Pancreas (tissue), 10 donors: ENCODE measurements at places on chromosomes 3 and 15. TPM values are rescaled to one million over a fixed set of nuclear protein-coding genes. Genes with fewer than 3 reads are reported as not detected.

DNA sequence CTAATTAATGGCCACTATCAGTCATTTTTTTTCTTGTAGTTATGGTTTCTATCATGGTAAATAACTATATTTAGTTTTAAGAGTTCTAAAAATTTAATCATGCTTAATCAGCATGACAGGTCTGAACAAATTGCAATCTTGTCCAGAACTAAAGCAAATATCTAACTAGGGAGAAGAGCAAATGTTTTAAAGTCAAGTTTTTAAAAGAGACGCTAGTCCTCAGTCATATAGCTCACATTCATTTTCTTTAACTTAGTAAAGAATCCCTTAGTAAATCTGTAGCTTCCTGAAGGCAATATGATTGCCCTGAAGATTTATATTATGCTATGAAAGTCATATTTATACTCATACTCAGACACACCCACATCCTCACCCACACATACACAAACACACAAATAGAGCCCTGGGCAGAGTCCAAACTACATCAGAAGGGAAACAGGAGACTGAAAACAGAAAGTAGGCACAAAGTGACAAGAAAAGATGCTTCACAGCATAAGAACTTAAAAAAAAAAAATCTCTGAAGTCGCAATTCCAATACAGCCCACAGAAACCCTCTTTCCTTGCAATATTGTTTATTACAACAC lies 1149.1 kb downstream of the SI start:
- DNase-seq = no peak

DNA sequence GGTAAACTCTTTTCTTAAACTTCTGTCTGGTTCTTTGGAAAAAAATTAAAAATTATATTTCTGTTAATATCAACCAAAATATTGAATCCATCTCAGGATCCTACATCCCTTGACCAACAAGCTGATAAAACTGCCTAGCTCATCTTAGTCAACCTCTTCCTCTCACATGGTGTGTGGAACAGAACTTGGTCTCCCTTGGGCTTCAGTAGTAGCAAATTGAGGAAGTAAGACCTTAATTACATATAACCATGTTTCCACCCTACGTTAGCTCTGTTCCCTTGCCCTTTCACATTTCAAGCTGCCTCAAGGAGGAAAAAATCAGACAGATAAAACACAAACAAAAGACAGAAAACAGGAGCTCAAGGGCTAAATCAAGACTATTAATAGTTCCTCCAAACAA lies 116.4 kb downstream of the GREM1 start:
- DNase-seq = no peak

- DNase-seq = no peak
Measured at GRCh38 chr3:114093596-114093995, 37.1 kb downstream of the QTRT2 start.

DNA sequence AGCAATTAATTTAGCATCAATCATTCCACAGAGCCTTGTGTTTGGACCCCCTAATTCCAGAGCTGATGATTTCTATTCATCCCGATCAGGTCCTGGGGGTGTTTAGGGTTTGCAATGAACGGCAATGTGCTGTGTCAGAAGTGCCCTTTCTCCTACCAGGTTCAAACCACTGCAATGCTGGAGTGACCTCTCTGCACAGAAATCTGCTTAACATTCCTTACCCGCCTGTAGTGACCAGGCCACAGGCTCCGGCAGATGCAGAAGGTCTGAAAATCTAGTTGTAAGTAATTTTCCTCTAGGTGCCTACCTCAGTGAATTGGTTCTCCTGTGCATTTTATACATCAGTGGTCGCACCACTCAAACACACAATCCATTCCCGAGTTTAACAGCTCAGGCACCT lies 725.3 kb upstream of the CFAP20DC start:
- DNase-seq = no peak

- DNase-seq = no peak
Measured at GRCh38 chr3:66469220-66469640, 31.6 kb downstream of the LRIG1 start.

- no peak for DNase-seq
Measured at GRCh38 chr3:12195231-12195630, 36.5 kb upstream of the TIMP4 start.

DNA sequence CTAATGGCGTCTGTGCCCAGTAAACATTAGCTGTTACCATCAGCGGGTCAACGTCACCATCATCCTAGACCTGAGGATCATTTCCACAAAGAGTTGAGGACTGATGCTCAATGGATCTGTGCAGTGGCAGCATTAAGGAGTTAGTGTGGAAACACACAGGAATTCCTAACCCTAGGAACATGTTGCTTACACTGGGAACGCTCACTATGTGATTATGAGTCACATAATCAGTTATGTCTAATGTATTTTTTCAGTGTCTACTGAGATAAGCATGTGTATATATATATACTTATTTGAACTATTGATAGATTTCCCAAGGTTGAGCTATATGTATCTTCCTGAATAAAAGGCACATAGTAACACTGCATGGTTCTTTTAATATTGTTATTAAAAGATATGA lies 19.0 kb downstream of the ARNT2 start:
- DNase-seq = no peak

- no peak for DNase-seq
Measured at GRCh38 chr3:106678657-106679390, 698.4 kb upstream of the CCDC54 start.

The GPR15 gene
- 0.07 TPM for polyA plus RNA-seq

The P2RY12 gene
- 0.33 TPM for polyA plus RNA-seq

The XCR1 gene
- polyA plus RNA-seq = not detected

The APEH gene
- 26.1 TPM for polyA plus RNA-seq

The PATL2 gene
- 1.6 TPM for polyA plus RNA-seq

The SNTN gene
- not detected for polyA plus RNA-seq

The ZNF197 gene
- polyA plus RNA-seq = 7.2 TPM

The ALCAM gene
- polyA plus RNA-seq = 14.4 TPM
